Stomach (tissue), 19 donors: ENCODE measurements at places on chromosomes 1 and 21. TPM values are rescaled to one million over a fixed set of nuclear protein-coding genes. Genes with fewer than 3 reads are reported as not detected.

DNA sequence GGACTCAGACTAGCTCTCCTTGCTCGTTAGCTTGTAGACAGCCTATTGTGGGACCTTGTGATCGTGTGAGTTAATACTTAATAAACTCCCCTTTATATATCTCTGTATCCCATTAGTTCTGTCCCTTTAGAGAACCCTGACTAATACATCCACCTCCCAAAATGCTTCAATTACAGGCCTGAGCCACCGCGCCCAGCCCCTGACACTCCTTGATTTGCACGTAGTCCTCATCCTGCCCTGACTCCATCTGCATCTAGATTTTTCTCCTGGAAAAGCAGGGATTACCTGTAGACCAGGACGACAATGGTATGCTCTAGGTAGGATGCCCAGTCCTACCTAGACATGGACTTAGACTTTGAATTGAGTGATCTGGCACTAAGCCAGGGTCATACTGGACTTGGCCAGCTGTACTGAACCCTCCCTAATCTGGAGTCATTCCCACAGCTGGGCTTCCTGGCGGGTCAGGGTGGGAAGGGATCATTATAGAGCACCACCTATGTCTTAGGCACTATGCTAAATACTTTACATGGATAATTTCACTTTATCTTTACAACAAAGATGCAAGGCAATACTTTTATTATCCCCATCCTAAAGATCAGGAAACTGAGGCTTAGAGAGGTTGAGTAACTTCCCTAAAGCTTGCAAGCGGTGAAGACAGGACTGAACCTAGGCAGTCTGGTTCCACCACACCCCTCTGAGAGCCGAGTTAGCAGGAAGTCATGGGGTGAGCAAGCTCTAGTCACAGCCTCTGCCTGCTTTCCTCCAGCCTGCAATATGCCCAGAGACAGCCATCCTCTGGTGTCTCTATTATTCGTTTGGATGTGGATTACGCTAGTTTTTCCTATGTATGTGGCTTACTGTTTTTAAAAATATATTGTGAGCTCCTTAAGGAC is 89.4 kb downstream of the DTL start:
- DNase-seq = peak; percentile 57

The PGLYRP4 gene
- total RNA-seq = not detected

The ALG6 gene
- 32.7 TPM for total RNA-seq

GRCh38 chr1:7063981-7064380 is 278.7 kb downstream of the CAMTA1 start:
- no peak for DNase-seq

DNA sequence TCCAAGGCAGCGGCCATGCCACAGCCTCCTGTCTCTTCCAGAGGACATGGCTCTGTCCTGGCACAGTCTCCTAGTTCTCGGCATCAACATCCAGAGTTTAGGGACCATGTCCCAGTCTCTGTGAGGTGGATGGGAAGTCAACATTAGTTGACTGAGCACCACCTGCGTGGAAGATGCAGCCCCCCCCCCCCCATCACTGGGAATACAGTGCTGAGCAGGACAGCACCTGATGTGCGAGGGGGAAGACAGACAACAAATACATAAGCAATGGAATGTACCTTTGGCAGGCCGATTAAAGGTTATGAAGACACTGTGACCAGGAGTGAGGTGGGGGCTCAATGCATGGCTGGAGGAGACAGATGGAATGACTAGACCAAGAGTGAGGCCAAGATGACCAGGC is 26.6 kb downstream of the KNCN start:
- no peak for DNase-seq

The RGS1 gene
- total RNA-seq = 2.6 TPM

The PBX1 gene
- 113 TPM for total RNA-seq

DNA sequence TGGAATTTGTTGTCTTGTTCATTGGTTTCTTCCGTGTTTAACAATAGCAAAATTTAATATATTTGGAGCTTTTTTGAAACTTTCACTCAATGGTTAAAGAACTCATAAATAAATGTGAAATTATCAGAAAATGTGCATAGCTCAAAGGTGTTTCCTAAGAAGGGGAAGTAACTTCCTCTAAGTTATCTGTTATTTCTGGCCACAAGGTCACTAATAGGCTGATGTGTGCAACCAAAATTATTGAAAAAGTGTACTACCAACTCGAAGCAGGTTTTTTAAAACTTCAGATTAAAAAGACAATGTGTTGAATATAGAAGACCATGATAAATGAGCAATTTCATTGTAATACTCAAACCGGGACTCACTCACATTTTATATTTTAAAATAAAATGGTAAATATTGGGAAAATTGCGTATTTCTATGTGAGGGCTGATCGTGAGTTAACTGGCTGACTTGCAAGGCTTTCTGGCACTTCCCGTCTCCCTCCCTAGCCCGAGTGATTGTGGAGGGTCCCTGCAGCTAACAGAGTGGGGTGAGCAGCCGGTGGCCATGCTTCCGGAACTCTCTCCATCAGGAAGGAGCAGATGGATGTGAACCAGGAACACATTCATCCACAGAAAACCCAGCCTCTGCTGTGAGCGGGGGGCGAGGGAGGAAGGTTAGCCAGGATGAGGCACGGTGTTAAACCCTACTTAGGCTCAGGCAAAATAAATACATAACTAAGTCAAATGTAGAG is 96.9 kb downstream of the ERG start:
- no peak for DNase-seq

DNA sequence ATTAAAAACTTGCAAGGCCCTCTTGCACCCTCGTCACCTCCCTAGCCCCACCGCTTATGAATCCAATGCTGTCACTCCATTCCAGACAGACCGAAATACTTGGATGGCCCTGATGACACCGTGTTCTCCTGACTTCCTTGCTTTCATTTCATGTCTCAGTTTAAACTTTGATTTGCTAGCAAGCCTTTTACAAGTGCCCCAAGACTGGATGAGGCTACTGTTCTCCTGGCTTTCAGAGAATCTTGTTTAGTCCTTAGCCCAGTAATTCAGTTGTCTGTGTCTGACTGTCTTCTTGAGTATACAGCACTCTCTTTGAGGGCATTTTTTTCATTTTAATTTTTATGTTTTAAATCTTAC is 824 bp upstream of the IFI44L start:
- DNase-seq = no peak

GRCh38 chr1:97094247-97094972 is 372.8 kb downstream of the PTBP2 start:
- no peak for DNase-seq

DNA sequence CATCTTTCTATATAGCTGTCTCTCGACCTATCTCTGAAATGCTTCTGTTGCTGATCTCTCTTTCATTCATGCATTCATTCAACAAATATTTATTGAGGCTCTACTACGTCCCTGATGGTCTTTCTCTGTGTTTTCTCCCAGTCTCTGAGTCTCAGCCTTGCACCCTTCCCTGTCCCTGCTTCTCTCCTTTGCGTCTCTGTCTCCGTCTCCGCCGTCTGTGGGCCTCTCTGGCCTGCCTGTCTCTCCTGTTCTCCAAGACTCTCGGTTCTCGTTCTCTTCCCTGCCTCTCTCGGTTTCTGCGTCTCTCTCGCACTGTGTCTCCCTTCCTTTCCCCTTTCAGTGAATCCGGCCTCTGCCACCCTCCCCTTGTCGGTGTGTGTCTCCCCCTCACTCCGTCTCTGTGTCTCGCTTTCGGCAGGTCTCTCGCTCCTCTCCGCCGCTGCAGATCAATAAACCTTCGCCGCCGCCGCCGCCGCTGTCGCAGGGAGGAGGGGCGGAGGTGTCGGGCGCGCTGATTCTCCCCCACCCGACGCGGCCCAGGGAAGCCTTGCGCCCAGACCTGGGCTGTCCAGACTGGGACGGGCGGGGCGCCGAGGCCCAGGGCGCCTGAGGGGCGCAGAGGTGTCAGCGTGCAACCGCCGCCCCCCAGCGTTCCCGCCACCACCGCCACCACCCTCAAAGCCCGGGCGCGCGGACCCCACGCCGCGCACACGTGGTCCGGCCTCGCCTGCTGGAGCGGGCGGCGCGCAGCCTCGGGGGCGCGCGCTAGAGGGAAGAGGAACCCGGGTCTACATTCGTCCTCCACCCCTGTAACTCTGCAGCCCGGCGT is 3.0 kb downstream of the EFNA3 start:
- no peak for DNase-seq

The POLR3GL gene
- total RNA-seq = 18.9 TPM

The GJA8 gene
- not detected for total RNA-seq

The TBX19 gene
- total RNA-seq = not detected

DNA sequence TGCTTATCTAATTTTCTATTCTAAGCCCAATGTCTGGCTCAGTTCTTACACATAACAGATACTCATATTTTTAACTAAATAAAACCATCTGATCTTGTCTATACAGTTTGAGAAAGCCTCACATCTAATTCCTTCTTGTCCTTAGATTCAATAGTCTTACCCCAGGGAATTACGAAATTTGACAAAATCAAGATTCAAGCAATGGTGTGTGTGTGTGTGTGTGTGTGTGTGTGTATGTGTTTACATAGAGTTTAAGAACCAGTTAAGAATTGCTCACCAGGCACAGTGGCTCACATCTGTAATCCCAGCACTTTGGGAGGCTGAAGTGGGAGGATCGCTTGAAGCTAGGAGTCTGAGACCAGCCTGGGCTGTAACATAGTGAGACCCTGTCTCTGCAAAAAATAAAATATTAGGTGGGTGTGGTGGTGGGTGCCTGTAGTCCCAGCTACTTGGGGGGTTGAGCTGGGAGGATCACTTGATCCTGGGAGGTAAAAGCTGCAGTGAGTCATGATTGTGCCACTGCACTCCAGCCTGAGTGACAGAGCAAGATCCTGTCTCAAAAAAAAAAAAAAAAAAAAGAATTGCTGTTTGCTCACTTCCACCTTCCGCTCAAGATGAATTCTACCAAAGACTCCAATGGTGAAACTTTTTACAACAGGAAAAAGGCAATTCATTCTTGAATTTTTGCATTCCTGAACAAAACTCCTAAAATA is 6.2 kb downstream of the WDR64 start:
- DNase-seq = no peak

The CBS gene
- total RNA-seq = 19.1 TPM

GRCh38 chr1:18109756-18110597 is 2.4 kb downstream of the IGSF21 start:
- DNase-seq = peak; percentile 47

DNA sequence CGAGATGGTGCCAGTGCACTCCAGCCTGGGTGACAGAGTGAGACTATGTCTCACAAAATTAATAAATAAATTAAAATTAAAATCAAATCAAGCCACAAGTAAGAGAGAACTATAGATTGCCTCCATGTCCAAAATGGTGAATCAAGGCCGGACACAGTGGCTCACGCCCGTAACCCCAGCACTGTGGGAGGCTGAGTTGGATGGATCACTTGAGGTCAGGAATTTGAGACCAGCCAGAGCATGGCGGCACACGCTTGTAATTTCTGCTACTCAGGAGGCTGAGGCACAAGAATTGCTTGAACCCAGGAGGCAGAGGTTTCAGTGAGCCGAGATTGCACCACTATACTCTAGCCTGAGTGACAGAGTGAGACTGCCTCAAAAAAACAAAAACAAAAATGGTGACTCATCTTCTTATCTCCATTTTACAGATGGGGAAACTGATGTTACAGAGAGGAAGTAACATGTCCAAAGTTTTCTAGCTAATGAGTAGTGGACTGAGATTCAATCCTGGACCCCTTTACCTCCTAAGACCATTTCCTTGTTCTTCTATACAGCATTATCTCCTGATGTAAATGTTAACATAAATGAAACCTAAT is 99.0 kb upstream of the HNRNPU start:
- no peak for DNase-seq

DNA sequence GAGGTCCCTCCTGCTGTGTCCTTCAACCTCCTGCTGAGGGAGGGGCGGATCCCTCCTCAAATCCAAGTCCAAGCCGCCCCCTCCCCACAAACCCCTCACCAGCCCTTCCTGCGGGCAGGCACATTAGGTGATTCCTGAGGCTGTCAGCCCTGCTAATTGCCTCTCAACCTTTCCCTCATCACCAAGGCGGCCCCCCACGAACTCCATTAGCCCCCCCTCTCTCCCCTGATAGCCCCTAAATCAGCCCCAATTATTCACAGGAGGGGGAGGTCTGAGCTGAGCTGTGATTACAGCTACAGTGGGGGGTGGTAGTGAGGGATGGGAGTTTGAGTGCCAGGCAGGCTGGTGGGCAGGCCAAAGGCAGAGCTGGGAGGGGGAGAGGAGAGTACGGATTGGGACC is 5.8 kb upstream of the PEAR1 start:
- no peak for DNase-seq

DNA sequence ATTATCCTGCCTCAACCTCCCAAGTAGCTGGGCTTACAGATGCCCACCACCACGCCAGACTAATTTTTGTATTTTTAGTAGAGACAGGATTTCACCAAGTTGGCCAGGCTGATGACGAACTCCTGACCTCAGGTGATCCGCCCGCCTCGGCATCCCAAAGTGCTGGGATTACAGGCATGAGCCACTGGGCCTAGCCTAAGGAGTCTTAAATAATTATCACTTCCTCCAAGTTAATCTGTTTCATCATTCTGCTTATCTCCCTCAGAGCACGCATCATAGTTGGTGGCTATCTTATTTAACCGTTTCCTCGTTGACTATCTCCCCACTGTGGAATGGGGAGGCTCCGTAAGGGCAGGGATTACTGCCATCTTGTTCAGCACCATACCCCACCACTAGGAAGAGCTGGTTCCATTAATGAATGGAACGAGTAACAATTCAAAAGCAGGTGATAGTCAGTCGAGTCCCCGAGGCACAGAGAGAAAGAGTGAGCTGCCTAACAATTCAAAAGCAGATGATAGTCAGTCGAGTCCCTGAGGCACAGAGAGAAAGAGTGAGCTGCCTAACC is 52.7 kb downstream of the GLUL start:
- DNase-seq = no peak

GRCh38 chr1:245516284-245516759 is 361.5 kb downstream of the KIF26B start:
- no peak for DNase-seq

DNA sequence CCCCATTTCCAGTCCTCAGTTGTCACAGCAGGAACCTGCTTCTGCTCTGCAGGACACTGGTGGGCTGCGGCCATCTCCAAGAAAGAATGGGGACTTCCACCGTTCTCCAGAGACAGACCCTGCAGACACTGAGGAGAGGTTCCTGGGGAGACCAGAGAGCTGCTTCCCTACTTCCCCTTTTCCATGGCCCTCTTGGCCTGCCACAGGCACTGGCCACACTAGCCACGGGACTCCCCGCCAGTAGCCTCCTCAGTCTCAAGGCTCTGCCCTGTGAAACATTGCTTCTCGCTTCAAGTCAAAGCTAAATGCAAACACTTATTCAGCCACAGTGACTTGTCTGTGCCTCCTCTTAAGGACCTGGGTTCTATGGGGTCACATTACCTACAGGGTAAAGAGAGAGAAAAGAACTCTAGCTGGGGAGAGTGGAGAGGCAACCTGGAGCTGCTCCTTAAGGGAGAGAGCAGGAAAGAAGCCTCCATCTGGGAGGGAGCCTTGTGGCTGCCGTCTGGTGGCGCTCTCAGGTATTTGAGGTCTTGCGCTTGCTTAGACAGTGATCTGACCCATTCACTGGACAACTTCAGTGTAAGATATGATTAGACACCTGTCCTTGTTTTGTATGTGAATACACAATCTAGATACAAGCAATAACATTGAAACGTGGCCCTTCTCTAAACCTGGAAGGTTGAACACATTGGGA is 5.4 kb upstream of the SLAMF8 start:
- no peak for DNase-seq
